Tibial artery (tissue), 4 donors: ENCODE measurements at places on chromosomes 2 and 18.
A peak's percentile ranks its signal among the peaks of the same experiment; 100 is the strongest.

DNA sequence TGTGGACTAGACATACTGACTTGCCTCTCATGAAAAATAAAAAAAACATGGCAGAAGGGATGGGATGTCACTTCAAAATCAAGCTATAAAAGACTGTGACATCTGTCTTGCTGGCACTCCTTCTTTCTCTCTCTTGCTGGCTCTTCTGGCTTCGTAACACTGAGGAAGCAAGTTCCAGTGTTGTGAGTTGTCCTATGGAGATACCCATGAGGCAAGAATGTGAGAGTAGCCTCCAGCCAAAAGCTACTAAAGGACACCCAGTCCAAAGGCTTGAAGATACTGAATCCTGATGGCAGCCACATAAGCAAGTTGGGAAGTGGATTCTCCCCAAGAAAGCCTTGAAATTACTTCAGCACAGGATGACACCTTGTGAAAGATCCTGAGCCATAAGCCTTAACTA, 376.1 kb upstream of the TMEFF2 start:
- DNase-seq = no peak

DNA sequence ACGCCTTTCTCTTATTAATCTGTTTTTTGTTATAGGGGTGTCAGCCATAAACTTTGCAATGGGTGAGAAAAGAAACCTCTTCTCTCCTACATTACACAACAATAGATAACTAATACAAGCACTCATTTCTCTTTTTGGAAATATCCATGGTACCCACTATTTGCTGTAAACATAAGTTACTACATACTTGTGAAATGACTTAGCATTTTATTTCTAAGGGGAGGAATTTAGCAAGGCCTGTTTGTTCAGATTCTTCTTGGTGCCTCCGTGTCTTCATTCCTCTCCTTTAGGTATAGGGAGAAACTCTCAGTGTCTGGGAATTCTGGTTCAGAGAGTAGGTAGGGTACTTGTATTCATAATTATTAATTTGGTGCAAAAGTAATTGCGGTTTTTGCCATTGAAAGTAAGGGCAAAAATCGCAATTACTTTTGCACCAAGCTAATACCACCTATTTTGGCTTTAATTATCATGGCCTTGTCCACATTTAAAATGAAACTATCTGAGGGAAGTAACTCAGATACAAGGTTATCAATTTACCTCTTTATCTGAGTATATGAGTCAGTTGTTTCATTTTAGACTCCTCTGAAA, 134.8 kb downstream of the MREG start:
- no peak for DNase-seq

- no peak for DNase-seq
Measured at GRCh38 chr2:12017499-12018157, 271.2 kb downstream of the LPIN1 start.

DNA sequence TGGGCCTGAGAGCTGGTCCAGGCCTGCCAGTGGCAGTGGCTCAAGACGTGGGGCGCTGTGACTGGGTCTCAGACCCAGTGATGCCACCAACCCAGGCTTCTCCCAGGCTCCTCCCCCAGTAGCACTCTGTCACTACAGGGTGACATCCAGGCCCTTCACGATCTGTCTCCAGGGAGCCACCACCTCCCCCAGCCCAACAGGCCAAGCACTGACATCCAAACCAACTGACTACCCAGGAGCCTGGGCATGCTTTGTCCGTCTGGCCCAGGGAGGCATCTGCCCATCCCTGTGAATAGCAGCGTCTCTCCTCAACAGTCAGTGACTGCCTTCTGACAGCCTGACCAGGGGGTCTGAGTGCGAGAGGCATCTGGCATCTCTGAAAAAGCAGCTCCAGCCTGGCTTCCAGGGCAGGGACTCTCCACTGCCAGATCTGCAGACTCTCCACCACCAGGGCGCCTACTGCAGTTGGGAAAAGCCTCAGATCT, 13.0 kb downstream of the TEX44 start:
- peak; percentile 79 for DNase-seq

DNA sequence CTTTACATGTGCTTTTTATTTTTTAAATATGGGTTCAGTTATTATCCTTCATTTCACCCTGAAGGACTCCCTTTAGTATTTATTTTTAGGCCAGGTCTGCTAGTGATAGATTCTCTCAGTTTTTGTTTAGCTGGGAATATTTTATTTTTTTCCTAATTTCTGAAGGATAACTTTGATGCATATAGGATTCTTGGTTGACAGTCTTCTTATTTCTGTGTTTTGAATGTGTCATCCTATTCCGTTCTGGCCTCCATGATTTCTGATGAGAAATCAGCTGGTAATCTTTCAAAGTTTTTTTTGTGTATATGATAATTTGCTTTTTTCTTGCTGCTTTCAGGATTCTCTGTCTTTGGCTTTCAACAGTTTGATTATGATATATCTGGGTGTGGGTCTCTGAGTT, 35.4 kb downstream of the TMEM178A start:
- no peak for DNase-seq

DNA sequence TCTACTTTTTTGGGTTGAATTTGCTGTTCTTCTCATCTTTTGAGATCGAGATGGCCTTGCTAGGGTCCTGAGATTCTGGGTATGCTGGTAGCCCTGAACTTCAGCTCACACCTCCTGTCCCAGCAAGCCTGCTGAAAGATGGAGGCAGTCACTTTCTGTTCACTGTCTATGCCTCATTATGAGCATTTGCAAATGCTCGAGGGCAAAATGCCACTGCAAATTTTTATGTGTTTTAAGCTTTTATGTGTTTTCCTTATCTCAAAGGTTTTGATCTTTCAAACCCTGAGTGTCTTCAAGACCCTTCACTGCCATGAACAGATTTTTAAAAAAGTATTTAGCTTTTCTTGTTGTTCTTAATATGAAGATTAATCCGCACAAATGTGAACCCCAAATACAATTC, 766.7 kb upstream of the HS6ST1 start:
- no peak for DNase-seq

DNA sequence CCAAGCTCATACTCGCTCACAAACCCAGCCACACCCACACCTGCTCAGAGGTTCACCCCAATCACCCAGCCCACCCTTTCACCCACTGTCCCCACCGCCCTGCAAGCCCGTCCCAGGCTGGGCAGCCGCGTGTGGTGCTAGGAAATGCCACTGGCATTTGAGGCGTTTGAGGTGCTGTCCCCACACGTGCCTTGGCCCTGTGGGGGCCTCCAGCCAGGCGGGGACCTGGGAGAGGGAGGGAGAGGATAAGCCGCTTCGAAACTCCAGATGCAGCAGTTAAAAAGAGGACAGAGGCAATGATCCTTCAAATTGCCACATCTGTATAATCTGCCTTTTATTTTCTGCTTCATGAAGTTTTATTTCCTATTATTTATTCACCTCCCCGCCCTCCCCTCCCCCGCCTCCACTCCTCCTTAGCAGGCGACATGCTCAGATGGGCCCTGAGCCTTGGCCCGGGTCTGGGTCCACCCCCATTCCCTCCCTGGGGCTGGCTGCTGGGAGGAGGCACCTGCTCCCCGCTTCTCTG, 35.9 kb downstream of the PSD4 start:
- no peak for DNase-seq

GRCh38 chr2:32947076-32947483, 327 bp downstream of the LTBP1 start:
- DNase-seq = no peak

DNA sequence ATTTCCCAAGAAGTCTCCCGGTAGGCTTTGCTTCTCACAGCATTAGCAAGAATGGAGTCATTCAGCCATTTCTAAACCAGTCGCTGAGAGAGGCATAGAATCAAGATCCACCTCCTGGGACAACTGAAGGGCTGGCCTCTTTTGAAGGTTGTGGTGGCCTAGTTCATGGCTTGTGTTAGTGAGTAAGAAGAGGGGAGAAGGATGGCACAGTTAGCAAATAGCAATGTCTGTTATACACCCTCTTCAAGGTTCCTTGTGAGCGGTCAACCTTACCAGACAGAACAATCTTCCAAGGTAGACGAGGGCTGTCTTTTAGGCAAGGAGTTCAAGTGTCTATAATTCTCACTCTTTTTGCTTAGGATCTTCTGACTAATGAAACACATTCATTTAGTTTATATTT, 35.4 kb upstream of the DNAH7 start:
- no peak for DNase-seq
